ENCODE measurements at places on chromosomes 7 and 10.

DNA sequence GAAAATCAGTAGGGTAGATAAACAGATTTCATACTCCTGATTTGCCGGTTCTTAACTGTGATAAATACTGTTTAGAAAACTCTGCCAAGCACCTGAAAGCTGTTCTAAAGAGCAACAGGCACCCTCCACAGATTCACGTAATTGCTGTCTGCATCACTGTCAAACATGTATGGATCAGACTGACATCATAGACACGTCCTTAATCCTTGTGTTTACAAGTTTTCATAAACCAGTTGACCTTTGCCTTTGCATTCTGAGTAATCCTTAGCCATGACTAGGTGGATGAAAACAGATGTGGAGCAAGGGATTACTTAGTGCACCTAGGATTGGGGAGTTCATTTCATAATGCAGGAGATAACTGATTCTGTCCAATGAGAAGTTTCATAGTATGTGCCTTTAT is 41.6 kb downstream of the SLC39A12 start:
- no peak for DNase-seq

DNA sequence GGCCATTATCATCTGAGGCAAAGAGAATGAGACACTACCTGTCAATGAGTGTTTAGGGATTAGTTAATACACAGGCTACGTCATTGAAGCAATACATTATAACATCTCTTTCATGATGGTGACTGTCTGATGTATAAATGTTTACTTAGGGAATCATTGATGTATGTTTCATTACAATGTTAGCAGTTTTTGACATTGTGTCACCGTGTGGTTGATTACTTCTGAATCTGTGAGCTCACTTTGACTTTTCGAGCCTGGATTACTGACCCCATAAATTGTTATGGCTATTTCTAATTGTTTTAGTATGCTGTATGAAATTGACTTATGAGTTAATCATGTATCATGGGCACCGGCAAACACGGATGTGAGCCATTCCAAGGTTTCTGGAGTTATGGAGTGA is 494.0 kb downstream of the MAGI2 start:
- no peak for DNase-seq

DNA sequence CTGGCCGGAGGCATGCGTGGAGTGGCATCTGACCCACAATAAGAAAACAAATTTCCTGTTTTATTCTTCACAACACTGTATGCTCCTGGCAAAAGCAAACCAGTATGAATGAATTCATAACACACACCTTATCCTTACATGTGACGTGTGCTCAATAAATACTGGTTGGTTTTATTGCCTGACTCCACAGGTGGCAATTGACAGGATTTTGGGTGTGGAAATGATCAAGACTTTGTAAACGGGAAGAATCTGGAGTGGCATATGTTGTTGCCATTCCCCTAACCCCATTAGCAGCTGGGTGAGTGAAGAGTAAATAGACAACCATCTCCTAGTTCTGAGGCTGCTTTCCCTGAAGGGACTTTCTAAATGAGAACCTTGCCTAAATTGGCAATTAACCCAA is 215.5 kb upstream of the AOAH start:
- no peak for DNase-seq

GRCh38 chr7:111190804-111191203 is 99.9 kb downstream of the LRRN3 start:
- no peak for DNase-seq

DNA sequence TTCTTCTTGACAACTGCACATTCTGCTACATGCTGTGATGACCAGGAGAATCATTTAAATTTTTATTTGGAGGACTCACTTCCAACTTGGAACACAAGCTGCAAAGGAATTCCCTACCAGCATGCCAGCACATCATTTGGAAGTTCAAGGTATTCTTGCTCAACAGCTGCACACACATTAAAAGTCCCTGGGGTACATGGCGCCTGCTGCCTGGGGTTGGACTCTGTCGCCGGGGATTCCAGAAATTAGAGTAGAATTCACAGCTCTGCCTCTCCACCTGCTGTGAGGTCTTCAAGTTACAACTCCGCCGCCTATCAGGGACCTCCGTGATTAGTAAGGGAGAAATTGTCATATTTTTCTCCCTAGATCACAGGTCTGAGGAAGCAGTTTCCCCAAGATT is 1.1 kb downstream of the ZNF32 start:
- no peak for DNase-seq

GRCh38 chr7:131159961-131160361 is 167.7 kb upstream of the MKLN1 start:
- DNase-seq: no peak

DNA sequence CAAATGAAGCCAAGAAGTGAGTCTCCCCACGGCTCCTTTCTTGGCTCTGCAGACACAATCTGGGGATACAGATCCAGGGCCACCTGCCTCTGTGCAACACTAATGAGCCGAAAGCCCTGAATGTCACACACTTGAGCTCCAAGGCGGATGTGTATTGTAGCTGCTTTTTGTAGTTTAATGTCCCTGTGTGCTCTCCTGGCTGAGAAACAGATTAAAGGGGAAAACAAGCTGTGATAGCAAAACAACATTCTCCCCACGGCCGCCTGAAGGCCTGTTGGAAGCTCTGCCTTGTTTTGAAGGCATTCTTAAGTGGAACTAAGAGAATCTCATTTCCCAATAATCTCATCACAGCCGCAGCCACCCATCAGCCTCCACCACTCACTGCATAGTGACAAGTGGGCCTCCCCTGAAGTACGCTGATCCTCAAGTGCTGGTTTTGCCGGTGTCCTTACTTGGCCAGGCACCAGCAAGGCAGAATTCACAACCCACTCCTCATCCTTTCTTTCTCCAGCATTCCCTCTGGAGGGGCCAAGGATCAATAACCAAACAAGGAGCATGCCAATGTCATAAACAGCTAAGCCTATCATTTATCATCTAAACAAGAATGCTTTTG is 44.4 kb upstream of the AMPH start:
- DNase-seq: no peak

- no peak for DNase-seq
Observed at GRCh38 chr7:159117366-159118196, 27.1 kb downstream of the VIPR2 start.

DNA sequence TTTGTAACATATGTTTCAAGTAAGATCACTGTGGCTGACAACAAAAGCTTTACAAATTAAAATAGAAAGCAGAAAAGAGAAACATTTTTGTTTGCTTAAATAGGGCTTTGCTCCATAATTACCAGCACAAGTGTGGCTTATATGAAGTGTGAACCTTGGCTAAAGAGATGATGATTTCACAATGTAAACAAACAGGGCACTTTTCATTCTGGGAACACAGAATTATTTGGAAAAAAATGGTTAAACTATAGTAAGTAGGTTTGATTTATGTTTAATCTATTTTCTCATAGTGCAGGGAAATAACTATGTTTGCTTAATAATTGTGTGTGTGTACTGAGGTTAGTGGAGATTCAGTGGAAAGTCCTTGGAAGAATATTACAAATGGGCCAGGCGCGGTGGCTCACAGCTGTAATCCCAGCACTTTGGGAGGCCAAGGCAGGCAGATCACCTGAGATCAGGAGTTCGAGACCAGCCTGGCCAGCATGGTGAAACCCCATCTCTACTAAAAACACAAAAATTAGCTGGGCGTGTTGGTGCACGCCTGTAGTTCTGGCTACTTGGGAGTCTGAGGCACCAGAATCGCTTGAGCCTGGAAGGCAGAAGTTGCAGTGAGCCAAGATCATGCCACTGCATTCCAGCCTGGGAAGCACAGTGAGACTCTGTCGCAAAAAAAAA is 19.1 kb upstream of the OTUD1 start:
- DNase-seq: no peak

GRCh38 chr7:107037717-107038603 is 6.5 kb upstream of the PRKAR2B start:
- DNase-seq: no peak

- no peak for DNase-seq
Observed at GRCh38 chr7:77765481-77765880, 32.8 kb downstream of the TMEM60 start.

- DNase-seq: peak; percentile 41
Observed at GRCh38 chr10:18607503-18608378, 43.6 kb downstream of the NSUN6 start.

DNA sequence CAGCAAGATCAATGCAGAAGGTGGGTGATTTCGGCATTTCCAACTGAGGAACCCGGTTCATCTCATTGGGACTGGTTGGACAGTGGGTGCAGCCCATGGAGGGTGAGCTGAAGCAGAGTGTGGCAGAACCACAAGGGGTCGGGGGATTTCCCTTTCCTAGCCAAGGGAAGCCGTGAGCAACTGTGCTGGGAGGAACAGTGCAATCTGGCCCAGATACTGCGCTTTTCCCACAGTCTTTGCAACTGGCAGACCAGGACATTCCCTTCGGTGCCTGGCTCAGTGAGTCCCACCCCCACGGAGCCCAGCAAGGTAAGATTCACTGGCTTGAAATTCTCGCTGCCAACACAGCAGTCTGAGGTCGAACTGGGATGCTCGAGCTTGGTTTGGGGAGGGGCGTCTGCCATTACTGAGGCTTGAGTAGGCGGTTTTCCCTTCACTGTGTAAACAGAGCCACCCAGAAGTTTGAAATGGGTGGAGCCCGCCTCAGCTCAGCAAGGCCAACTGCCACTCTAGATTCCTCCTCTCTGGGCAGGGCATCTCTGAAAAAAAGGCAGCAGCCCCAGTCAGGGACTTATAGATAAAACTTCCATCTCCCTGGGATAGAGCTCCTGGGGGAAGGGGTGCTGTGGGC is 58.6 kb upstream of the SLC26A5 start:
- DNase-seq: no peak

DNA sequence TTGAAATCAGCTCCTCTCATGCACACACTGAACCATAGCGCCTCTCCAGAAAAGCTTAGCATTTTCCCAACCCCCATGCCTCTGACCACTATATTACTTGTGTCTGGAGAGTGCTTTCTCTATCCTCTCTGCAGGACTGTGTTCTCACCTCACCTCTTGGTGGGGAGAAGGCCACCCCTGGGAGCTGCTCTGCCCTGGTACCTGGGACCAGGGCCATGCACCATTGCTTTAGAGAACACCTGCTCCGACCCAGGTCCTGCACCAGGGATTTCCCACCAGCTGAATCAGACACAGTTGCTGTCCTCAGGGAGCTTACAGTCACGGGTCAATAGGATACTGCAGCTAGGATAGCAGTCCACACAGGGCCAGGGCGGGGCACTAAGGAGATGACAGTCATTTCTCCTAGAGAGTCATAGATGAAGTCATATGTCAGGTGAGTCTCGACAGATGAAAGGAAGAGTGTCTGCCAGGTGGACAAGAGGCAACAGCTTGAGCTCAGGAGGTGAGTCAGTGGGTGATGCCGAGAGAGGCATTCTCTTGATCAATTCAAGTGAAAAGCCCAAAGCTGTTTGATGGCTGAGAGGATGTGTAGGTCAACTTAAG is 619 bp upstream of the LMTK2 start:
- no peak for DNase-seq

GRCh38 chr7:22187691-22188348 is 169.1 kb downstream of the RAPGEF5 start:
- no peak for DNase-seq

GRCh38 chr7:38178695-38179344 is 775 bp downstream of the STARD3NL start:
- peak; percentile 14 for DNase-seq

DNA sequence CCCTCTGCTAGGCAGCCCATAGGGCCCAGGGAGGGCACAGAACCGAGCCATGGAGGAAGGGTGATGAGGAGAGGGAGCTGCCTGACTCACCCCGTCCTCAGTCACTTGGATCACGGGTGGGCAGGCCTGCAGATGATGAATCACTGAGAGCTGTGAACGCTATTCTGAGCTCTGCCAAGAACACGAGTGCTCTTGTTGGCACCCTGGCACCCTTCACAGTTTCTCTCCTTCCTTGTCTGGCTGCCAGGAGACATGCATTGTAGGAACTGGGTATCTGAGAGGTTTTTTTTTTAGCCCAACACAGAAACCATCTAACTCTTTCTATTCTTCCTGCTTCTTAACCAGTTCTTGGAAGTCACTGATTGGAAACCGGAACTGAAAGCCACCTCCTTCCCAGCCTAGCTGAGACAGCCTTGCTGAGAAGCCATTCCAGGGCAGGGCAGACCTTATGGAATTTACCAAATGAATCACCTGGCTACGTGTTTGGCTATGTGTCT is 82.1 kb downstream of the SLC37A3 start:
- peak; percentile 10 for DNase-seq

DNA sequence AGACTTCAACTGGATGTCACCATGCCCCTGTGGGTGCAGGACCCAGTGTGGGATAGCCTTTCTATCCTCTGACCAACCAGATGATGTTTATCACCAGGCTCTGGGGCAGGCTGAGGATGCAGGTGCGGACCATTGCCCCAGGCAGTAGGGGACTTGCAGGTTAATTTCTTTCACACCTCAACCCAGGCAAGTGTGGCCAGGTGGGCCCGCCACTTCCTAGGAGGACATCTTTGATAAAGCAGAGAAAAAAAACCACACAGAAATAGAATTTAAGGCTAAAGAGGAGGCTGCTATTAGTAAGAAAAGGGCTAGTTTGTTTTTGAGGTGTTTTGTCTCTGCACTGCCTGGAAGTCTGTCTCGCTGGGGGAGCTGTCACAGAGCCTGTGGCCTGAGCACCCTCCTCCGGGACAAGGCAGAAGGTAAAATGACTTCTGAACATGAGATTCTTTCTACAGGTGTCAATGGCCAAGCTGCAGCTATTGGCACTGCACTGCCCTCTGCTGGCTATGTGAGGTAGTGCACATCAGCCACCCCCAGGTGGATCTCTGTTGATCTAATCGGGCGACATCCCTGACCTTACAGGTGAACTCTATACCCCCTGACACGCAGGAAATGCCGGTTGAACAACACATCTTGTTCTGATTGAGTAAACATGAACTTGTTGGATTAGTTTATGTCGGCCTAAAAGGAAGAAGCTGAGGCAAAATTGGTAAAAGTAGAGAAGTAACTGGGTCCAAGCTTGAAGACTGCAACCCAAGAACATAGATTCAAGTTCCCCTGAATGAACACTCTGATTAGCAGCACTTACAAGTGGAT is 21.0 kb downstream of the UPP1 start:
- DNase-seq: peak; percentile 71

- DNase-seq: no peak
Observed at GRCh38 chr10:44696496-44696895, 214.6 kb upstream of the TMEM72 start.

GRCh38 chr10:78516756-78517155 is 483.1 kb downstream of the RPS24 start:
- no peak for DNase-seq

GRCh38 chr10:96275685-96276418 is 4.5 kb upstream of the BLNK start:
- no peak for DNase-seq

DNA sequence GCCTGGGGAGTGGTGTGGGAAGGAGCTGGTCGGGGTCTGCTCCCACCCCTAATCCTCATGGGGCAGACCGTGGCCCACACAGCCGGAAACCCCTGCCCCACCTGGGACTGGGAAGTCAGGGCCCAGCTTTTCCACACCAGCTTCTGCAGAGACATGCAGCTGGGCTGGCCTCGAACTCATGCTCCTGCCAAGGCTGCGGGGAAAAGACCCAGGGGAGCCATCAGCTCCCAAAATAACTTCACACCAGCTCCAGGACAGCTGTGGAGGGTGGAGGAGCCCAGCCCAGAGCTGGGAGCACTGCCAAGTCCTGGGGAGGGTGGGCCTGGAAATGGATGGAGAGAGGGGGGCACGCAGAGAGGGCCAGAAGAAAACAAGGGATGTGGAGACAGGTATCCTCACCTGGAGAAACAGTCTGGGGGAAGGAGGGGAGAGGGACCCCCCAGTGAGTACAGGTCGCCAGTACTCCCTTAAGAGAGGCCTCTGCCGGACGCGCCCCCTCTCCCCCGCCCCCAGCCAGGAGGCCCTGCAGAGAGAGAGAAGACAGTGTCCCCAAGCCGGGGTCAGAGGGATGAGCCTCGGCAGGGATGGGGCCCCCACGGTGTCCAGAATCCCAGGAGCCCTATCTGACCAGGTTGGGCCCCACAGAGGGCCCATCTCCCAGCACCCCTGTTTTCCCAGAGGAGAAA is 11.5 kb upstream of the GRIFIN start:
- no peak for DNase-seq
